GM23248 (cell line): ENCODE measurements at places on chromosomes 12 and 14.

- peaks cover 3% of the 10 kb centered on the region; the same call in 1 of the 2 replicates for H3K27me3 ChIP-seq
- DNase-seq: peak; percentile 46
- H3K4me1 ChIP-seq: no peaks in the 10 kb centered on the region; the same call in 1 of the 2 replicates
- no peak overlapping the region for H3K4me3 ChIP-seq
Measured at GRCh38 chr12:5200278-5201087, 156.8 kb downstream of the KCNA5 start.

- peaks cover 23% of the 10 kb centered on the region for H3K4me1 ChIP-seq
- H3K36me3 ChIP-seq: no peaks in the 10 kb centered on the region
- no peak overlapping the region for H3K4me3 ChIP-seq
- no peaks in the 10 kb centered on the region for H3K27me3 ChIP-seq
- peak; percentile 35 for DNase-seq
Measured at GRCh38 chr12:50564237-50564947, 59.6 kb downstream of the DIP2B start.

- no peaks in the 10 kb centered on the region for H3K4me1 ChIP-seq
- DNase-seq: no peak
- H3K4me3 ChIP-seq: no peak overlapping the region
- peaks cover 38% of the 10 kb centered on the region; the same call in 1 of the 2 replicates for H3K36me3 ChIP-seq
- H3K27ac ChIP-seq: no peak overlapping the region
- no peaks in the 10 kb centered on the region for H3K27me3 ChIP-seq
Measured at GRCh38 chr14:74685921-74686678, 26.8 kb downstream of the AREL1 start.

DNA sequence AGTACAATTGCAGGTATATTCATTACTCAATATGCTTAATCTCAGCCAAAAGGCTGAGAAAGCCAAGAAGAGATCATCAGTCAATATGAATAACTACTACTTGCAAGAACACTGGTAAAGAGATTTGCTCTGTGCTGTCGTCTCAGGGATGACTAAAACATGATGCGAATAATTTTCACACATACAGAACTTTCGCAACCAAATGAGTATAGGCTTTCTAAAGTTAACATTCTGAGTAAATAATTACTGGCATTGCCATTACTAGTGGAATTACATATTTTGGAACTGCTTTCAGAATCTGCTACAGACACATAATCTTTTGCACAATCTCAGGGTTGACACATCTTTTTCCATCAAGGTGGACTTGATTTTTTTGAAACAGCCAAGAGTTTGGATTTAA lies 24.7 kb downstream of the NCKAP1L start:
- H3K4me3 ChIP-seq: no peak overlapping the region
- H3K27me3 ChIP-seq: peaks cover 73% of the 10 kb centered on the region
- peaks cover 8% of the 10 kb centered on the region; the same call in 1 of the 2 replicates for H3K4me1 ChIP-seq
- peak; percentile 63 for DNase-seq

DNA sequence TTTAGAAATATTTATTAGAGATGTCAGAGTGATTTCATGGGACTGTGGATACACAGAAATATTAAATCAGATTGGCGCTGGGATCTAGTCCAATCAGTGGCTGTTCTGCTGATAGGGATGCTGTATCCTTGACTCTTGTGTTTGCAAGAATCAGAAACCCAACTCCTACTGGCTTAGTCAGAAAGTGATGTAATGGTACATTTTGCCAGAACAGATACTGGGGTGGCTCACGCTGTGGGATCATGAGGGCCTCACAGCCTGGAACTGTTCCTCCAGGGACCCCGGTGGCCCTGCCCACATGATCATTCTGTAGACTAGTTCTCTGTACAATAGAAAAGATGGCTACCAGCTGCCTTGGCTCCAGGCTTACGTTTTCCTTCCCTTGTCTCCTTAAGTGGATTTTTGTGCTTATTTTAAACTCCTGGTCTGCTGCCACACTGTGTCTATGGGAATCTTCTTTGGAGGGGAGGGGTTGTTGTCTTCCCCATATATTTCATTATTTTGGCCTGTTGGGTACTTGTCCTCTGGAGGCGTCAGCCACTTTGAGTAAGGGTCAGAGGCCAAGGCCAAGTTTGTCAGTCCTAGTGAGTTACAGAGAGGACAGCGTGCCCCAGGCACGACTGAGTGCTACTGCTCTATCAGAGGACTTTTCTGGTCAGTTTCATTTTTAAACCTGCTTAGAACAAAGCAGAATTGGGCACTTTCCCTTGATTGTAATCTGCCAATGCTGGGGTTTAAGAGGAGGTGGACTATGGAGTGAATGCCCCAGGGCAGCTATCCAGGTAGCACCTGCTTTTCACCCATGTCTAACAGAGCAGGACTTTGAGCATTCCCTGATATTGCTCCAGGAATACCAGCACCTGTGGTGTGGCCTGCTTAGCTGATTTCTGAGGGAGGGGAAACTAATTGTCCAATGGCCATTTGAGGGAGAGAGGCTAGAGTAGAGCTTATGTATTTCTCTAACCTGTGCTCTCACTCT lies 164.3 kb downstream of the SLC5A8 start:
- H3K27ac ChIP-seq: no peak overlapping the region
- peak; percentile 61 for DNase-seq
- H3K4me1 ChIP-seq: peaks cover 30% of the 10 kb centered on the region
- no peaks in the 10 kb centered on the region for H3K27me3 ChIP-seq

GRCh38 chr14:46626876-46627275 lies 24.7 kb downstream of the RPL10L start:
- H3K36me3 ChIP-seq: no peaks in the 10 kb centered on the region
- no peak overlapping the region for H3K27ac ChIP-seq
- no peaks in the 10 kb centered on the region for H3K4me1 ChIP-seq
- no peaks in the 10 kb centered on the region for H3K27me3 ChIP-seq
- no peak overlapping the region for H3K4me3 ChIP-seq
- no peak for DNase-seq

GRCh38 chr14:90659156-90659555 lies 157.1 kb downstream of the TTC7B start:
- H3K27ac ChIP-seq: no peak overlapping the region
- no peak overlapping the region for H3K4me3 ChIP-seq
- no peaks in the 10 kb centered on the region for H3K36me3 ChIP-seq
- H3K4me1 ChIP-seq: 0 out of 2 replicates have a peak, but pooled peaks cover 9% of the 10 kb centered on the region
- DNase-seq: no peak

GRCh38 chr12:96501133-96501761 lies 11.9 kb downstream of the CFAP54 start:
- peak; percentile 78 for DNase-seq
- H3K4me3 ChIP-seq: no peak overlapping the region

DNA sequence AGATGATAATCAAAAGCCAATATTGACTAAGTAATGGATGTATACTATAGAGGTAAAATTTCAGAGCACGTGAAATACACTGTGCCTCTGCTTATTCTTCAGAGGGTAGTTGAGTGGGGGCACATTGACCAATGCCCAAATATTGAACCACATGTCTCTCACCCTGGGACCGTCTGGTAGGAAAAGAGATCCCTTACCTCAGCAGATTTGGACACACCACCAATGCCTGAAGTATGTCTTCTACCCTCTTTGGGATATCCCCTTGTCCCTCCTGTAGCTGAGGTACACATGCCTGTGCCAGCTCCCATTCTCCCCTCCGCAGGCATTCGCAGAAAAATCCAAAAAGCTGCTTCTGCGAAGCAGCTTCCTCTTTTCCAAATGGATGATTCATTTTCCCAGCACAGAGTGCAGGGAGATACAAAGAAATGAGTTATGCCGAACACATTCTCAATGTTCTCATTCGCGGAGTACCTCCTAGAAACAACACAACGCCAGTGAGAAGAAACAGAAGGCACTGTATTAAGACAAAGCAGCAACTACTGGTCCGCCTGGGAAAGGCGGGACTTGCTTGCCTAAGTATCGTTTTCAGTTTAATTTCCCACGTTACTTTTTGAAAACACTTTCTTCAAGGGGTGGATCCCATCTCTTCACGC lies 691 bp downstream of the ZFYVE26 start:
- peaks cover 20% of the 10 kb centered on the region; the same call in 1 of the 2 replicates for H3K36me3 ChIP-seq
- peak overlapping the region; percentile 90 for H3K4me3 ChIP-seq
- peak overlapping the region; percentile 76 for H3K27ac ChIP-seq
- H3K4me1 ChIP-seq: peaks cover 9% of the 10 kb centered on the region
- no peaks in the 10 kb centered on the region for H3K27me3 ChIP-seq
- DNase-seq: peak; percentile 76

DNA sequence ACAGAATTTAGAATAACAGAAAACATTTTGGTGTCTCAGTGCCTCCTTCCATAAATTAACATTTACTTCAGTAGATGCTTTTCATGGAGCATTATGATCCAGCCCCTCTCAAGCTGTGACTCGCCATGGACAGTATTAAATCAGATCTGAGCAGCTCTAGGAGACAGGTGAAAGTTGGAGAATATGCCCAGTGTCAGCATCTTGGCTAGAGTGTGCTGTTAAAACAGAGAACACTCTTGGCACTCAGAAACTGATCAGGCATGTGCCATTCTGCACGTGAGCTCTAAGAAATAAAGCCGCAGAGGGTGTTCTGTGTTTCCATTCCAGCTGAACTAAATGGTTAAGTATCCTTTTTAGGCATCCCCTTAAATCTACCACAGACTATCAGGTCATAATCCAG lies 68.0 kb downstream of the DIP2B start:
- peaks cover 66% of the 10 kb centered on the region for H3K4me1 ChIP-seq
- no peaks in the 10 kb centered on the region for H3K27me3 ChIP-seq
- DNase-seq: peak; percentile 44
- H3K27ac ChIP-seq: peak overlapping the region; percentile 59

- no peak for DNase-seq
- H3K4me1 ChIP-seq: no peaks in the 10 kb centered on the region
- no peak overlapping the region for H3K27ac ChIP-seq
Measured at GRCh38 chr12:26361964-26362363, 166.6 kb downstream of the SSPN start.

GRCh38 chr14:49975276-49975675 lies 82.4 kb downstream of the ARF6 start:
- H3K4me3 ChIP-seq: no peak overlapping the region
- H3K36me3 ChIP-seq: no peaks in the 10 kb centered on the region
- peaks cover 63% of the 10 kb centered on the region for H3K4me1 ChIP-seq
- peak overlapping the region; percentile 75 for H3K27ac ChIP-seq
- DNase-seq: peak; percentile 95
- H3K27me3 ChIP-seq: no peaks in the 10 kb centered on the region

GRCh38 chr14:92531106-92531873 lies 17.7 kb downstream of the RIN3 start:
- no peak overlapping the region for H3K4me3 ChIP-seq
- H3K4me1 ChIP-seq: peaks cover 5% of the 10 kb centered on the region; the same call in 1 of the 2 replicates
- H3K27me3 ChIP-seq: no peaks in the 10 kb centered on the region
- no peak for DNase-seq

- H3K27ac ChIP-seq: no peak overlapping the region
- no peak for DNase-seq
- H3K4me1 ChIP-seq: no peaks in the 10 kb centered on the region
- H3K27me3 ChIP-seq: no peaks in the 10 kb centered on the region
- no peak overlapping the region for H3K4me3 ChIP-seq
Measured at GRCh38 chr12:10086387-10086786, 12.4 kb downstream of the CLEC1A start.

- H3K27ac ChIP-seq: no peak overlapping the region
- no peaks in the 10 kb centered on the region for H3K27me3 ChIP-seq
- no peak overlapping the region for H3K4me3 ChIP-seq
Measured at GRCh38 chr14:90966493-90966892, 93.9 kb downstream of the RPS6KA5 start.

DNA sequence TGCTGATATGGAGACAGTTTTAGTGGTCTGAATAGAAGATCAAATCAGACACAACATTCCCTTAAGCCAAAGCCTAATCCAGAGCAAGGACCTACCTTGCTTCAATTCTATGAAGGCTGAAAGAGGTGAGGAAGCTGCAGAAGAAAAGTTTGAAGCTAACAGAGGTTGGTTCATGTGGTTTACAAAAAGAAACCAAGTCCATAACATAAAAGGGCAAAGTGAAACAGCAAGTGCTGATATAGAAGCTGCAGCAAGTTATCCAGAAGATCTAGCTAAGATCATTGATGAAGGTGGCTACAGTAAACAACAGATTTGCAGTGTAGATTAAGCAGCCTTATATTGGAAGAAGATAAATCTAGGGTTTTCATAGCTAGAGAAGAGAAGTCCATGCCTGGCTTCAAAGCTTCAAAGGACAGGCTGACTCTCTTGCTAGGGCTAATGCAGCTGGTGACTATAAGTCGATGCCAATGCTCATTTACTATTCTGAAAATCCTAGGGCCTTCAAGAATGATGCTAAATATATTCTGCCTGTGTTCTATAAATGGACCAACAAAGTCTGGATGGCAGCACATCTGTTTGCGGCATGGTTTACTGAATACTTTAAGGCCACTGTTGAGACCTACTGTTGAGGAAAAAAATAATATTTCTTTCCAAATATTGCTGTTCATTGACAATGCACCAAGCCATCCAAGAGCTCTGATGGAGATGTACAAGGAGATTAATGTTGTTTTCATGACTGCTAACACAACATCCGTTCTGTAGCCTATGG lies 361.0 kb downstream of the DPF3 start:
- H3K27me3 ChIP-seq: no peaks in the 10 kb centered on the region
- no peak overlapping the region for H3K4me3 ChIP-seq
- no peak for DNase-seq
- H3K4me1 ChIP-seq: peaks cover 22% of the 10 kb centered on the region; the same call in 1 of the 2 replicates

- peaks cover 86% of the 10 kb centered on the region for H3K4me1 ChIP-seq
- H3K36me3 ChIP-seq: peaks cover 47% of the 10 kb centered on the region
- H3K27me3 ChIP-seq: no peaks in the 10 kb centered on the region
Measured at GRCh38 chr12:105225505-105226015, 10.4 kb downstream of the APPL2 start.

DNA sequence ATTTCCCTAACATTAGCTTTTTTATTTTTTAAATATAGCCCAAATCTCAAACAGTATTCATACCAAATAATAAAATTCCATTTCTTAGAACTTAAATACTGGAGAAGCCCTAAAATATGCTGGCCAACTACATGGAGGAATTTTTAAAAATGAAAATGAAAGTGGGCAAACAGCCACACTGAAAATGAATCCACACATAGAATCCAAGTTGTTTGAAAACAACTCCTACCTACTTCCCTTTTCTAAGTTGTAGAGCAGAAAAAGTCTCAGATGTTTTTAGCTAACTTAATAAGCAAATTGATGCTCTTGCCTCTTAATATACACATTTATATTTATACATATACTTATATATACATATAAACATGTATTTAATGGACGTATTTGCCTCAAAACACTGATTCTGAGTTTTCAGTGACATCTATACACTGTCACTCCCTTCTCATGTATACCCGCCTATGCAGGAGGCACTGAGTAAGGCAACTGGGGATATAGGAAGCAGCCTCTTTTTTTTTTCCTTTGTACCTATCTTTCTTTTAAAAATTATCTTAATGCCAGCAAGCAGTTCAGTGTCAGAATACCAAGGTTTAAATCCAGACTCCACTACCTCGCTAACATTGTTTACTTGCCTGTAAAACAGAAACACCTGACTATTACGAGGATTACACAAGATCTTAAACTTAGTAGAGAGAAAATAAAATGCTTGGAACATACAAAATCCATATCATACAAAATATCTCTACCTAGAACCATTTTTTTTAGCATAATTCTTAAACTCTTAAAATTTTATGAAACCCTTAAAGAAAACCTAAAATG lies 13.3 kb downstream of the DICER1 start:
- no peaks in the 10 kb centered on the region for H3K27me3 ChIP-seq
- H3K4me1 ChIP-seq: peaks cover 23% of the 10 kb centered on the region
- no peaks in the 10 kb centered on the region for H3K36me3 ChIP-seq
- H3K4me3 ChIP-seq: peak overlapping the region; percentile 52

GRCh38 chr12:82425241-82425640 lies 66.9 kb downstream of the METTL25 start:
- DNase-seq: peak; percentile 60
- H3K4me1 ChIP-seq: peaks cover 10% of the 10 kb centered on the region
- H3K4me3 ChIP-seq: no peak overlapping the region
- no peaks in the 10 kb centered on the region for H3K27me3 ChIP-seq
- H3K36me3 ChIP-seq: no peaks in the 10 kb centered on the region

GRCh38 chr12:12228402-12228801 lies 38.4 kb downstream of the LRP6 start:
- no peak for DNase-seq
- no peaks in the 10 kb centered on the region for H3K36me3 ChIP-seq
- no peak overlapping the region for H3K4me3 ChIP-seq
- H3K27ac ChIP-seq: no peak overlapping the region
